Osteocyte (in vitro differentiated cells): ENCODE measurements at places on chromosomes 6 and 20. TPM values are rescaled to one million over a fixed set of nuclear protein-coding genes. Genes with fewer than 3 reads are reported as not detected.

DYNLT2 gene
- 1.4 and 3.0 TPM in 2 replicates for total RNA-seq

LAMA4 gene
- 209 and 220 TPM in 2 replicates for total RNA-seq

HLA-G gene
- total RNA-seq: 0.32 and 0.68 TPM in 2 replicates

ZBTB46 gene
- 20.5 and 20.9 TPM in 2 replicates for total RNA-seq

DNA sequence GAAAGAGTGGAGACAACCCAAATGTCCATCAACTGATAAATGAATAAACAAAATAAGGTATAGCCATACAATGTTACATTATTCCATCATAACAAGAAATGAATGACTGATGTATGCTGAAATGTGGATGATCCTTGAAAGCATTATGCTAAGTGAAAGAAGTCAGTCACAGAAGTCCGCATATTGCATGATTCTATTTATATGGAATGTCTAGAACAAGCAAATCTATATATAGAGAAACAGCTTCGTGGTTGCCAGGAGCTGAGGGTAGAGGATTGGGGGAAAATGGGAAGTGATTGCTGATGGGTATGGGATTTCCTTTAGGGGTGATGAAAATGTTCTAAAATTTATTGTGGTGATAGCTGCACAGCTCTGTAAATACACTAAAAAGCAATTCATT lies 196.8 kb downstream of the ATXN1 start:
- DNase-seq: no peak
- no peaks in the 10 kb centered on the region for H3K27me3 ChIP-seq
- no peaks in the 10 kb centered on the region for H3K4me1 ChIP-seq
- peaks cover 7% of the 10 kb centered on the region for H3K36me3 ChIP-seq
- H3K4me3 ChIP-seq: no peak overlapping the region
- peak overlapping the region; percentile 50 for H3K27ac ChIP-seq

DNA sequence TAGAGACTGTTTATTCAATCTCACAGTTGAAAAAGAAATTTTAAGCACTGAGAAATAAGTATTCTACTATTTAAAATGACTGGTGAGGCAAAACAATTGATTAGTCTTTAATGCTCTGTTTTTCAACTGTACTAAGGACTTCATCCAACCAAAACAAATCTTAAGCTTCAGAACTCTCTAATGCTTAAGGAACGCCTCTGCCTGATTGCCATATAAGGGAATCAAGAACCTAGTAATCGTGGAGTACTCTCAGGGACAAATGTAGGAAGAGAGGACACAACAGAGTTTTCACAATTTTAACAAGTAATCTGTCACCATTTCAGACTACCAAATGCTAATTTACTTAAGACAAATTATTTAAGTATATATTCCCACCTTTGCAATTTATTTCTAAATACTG lies 16.1 kb downstream of the FBXO30 start:
- peaks cover 28% of the 10 kb centered on the region for H3K4me1 ChIP-seq
- peaks cover 18% of the 10 kb centered on the region for H3K36me3 ChIP-seq
- no peak overlapping the region for H3K4me3 ChIP-seq
- H3K27ac ChIP-seq: peak overlapping the region; percentile 79
- no peaks in the 10 kb centered on the region for H3K27me3 ChIP-seq

DNA sequence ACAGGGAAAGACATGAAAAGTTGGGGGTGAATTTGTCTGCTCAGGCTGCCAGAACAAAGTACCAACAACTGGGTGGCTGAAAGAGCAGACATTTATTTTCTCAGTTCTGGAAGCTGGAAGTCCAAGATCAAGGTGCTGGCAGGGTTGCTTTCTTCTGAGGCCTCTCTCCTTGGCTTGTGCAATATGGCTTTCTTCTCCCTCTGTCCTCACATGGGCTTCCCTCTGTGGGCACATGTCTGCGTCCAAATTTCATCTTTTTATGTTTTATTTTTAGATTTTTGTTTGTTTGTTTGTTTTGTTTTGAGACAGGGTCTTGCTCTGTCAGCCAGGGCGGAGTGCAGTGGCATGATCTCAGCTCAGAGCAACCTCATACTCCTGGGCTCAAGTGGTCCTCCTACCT lies 6.2 kb upstream of the SYNJ2 start:
- no peak overlapping the region for H3K27ac ChIP-seq
- H3K36me3 ChIP-seq: no peaks in the 10 kb centered on the region
- no peak overlapping the region for H3K4me3 ChIP-seq
- H3K27me3 ChIP-seq: no peaks in the 10 kb centered on the region

DNA sequence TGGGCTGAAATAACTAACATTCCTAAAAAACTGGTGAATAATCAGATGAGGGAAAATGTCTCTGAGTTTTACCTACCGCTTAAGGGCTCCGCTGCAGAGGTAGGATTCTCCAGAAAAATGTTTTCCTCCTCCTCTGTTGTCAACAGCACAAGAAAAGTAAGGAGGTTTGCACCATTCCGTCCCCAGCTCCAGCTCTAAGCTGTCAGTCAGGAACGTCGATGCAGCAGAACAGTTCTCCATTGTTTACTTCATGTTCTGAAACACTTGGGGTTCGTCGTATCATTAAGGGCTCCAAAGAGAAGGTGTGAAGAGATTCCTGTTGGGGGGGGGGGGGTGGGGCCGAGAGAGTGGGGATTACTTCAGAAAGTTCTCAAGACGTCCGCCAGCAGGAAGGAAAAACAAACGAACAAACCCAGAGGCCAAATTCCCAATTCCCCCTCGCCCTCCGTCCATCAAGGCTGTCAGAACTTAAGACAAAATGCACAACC lies 734 bp downstream of the MMS22L start:
- H3K4me3 ChIP-seq: peak overlapping the region; percentile 97
- peaks cover 2% of the 10 kb centered on the region for H3K27me3 ChIP-seq
- peaks cover 26% of the 10 kb centered on the region for H3K4me1 ChIP-seq
- H3K27ac ChIP-seq: peak overlapping the region; percentile 63

- H3K4me1 ChIP-seq: no peaks in the 10 kb centered on the region
- peaks cover 7% of the 10 kb centered on the region for H3K27me3 ChIP-seq
- no peak overlapping the region for H3K27ac ChIP-seq
- H3K4me3 ChIP-seq: no peak overlapping the region
These were observed 100.3 kb upstream of the MYL9 start for GRCh38 chr20:36441027-36441414.

- H3K27ac ChIP-seq: no peak overlapping the region
- no peak overlapping the region for H3K4me3 ChIP-seq
- H3K4me1 ChIP-seq: peaks cover 45% of the 10 kb centered on the region
These were observed 259.6 kb downstream of the ZFAND3 start for GRCh38 chr6:38079107-38079506.

DNA sequence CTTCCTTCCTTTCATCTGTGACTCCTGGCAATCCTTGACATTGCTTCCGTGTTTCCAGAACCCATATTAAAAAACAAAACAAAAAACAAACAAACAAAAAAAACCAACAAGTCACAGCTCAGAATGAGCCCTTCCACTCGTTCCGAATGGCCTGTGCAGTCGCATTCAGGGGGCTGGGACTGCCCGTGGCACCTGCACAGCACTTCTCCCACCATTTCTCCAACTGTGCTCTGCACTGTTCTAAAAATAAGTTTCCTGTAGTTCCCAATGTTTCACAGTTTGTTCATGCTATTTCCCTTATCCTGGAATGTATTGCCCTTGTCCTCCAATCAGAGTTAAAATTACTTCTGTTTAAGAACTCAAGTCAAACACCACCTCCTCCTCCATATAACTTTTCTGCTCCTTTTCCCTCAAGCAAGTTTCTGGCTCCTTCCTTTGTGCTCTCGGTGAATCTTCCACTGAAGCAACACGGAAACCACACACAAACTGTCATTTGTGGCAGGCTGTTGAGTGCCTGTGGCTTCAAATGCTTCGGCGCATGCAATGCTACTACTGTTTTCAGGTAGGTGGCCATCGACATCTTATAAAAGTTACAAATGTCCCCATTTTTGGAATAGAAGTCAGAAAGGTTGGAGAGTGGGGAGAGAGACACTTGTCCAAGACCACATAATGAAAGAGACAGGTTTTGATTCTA lies 57.7 kb downstream of the PDE10A start:
- no peak for DNase-seq
- no peaks in the 10 kb centered on the region for H3K36me3 ChIP-seq
- no peak overlapping the region for H3K4me3 ChIP-seq
- no peak overlapping the region for H3K27ac ChIP-seq

DNA sequence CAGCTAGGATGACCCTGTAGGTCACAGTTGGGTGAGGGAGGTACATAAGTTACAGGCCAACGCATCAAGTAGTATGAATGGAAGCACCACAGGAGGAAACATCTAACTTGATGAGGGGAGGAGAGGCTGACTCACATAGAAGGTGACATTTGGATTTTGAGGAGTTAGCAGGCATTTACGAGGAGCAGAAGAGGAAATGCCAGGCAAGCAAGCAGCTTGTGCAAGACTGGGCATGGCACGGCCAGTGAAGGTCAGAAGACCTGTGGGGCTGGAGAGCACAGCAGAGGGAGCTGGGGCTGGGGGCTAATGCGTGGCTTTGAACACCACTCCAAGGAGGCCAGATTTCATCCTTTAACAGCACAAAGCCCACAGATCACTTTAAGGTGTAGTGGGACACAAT lies 37.8 kb downstream of the MUC22 start:
- no peaks in the 10 kb centered on the region for H3K36me3 ChIP-seq
- peaks cover 25% of the 10 kb centered on the region for H3K27me3 ChIP-seq
- DNase-seq: no peak
- peaks cover 2% of the 10 kb centered on the region for H3K4me1 ChIP-seq

GRCh38 chr6:165662041-165662748 lies 846 bp downstream of the PDE10A start:
- H3K36me3 ChIP-seq: no peaks in the 10 kb centered on the region
- peak overlapping the region; percentile 77 for H3K4me3 ChIP-seq
- no peak for DNase-seq
- no peak overlapping the region for H3K27ac ChIP-seq

GRCh38 chr20:55446301-55446700 lies 559.0 kb downstream of the CBLN4 start:
- no peaks in the 10 kb centered on the region for H3K4me1 ChIP-seq
- no peak for DNase-seq
- no peaks in the 10 kb centered on the region for H3K27me3 ChIP-seq
- H3K27ac ChIP-seq: no peak overlapping the region
- H3K36me3 ChIP-seq: no peaks in the 10 kb centered on the region

DNA sequence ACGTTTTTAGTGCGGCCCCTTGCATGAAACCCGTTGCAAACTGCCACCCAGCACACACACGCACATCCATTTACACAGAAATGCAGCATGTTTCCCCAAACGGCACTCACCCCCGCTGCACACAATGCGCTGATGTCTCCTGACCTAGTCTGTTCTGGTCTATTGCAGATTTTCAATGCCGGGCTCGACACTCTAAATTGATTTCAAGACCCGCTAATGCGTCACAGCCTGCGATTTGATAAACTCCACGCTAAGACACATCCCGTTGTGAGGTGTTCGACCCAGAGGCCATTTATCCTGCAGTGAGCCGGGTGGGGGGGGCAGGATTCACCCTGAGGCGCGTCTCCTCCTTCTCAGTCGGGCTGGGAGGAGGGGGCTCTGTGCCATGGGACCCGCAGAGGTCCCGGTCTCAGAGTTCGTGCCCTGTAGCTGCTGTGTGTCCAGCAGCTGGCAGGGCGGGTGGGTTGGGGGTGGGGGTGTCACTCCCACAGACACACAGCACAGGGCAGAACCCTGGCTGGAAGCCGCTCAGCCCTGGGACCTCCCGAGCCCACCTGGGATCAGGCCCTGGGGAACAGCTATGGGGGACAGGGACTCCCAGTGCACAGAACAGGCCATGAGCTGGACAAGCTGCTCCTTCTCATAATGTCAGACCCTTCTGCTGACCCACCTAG lies 367.9 kb downstream of the PREX1 start:
- no peaks in the 10 kb centered on the region for H3K4me1 ChIP-seq
- no peaks in the 10 kb centered on the region for H3K36me3 ChIP-seq
- H3K4me3 ChIP-seq: no peak overlapping the region
- H3K27ac ChIP-seq: no peak overlapping the region

DNA sequence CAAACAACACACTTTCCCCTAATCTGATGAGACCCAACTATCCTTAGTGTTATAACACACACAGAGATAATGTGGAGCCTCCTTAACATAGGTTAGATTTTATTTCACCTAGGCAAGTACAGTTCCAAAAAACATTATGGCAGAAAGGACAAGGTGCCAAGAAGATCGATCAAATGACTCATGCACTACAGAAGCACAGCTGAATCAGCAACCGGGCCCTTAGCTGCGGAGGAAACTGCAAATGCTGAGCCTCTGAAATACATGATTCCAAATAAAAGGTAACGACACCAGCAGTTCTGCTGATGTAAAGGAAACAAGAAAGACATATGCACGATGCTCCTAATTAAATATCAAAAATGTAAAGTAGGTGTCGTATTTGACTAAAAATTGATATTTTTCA lies 19.9 kb upstream of the MUC21 start:
- H3K27me3 ChIP-seq: peaks cover 42% of the 10 kb centered on the region
- no peak overlapping the region for H3K27ac ChIP-seq
- DNase-seq: no peak
- no peaks in the 10 kb centered on the region for H3K36me3 ChIP-seq

GRCh38 chr6:144395014-144395413 lies 109.9 kb downstream of the UTRN start:
- H3K4me3 ChIP-seq: no peak overlapping the region
- H3K27me3 ChIP-seq: no peaks in the 10 kb centered on the region
- H3K4me1 ChIP-seq: peaks cover 36% of the 10 kb centered on the region
- peak overlapping the region; percentile 38 for H3K27ac ChIP-seq
- peaks cover 13% of the 10 kb centered on the region for H3K36me3 ChIP-seq
- no peak for DNase-seq

GRCh38 chr6:157673596-157673995 lies 149.4 kb upstream of the SNX9 start:
- peaks cover 4% of the 10 kb centered on the region for H3K36me3 ChIP-seq
- H3K27me3 ChIP-seq: no peaks in the 10 kb centered on the region
- no peak overlapping the region for H3K27ac ChIP-seq
- no peak for DNase-seq

DNA sequence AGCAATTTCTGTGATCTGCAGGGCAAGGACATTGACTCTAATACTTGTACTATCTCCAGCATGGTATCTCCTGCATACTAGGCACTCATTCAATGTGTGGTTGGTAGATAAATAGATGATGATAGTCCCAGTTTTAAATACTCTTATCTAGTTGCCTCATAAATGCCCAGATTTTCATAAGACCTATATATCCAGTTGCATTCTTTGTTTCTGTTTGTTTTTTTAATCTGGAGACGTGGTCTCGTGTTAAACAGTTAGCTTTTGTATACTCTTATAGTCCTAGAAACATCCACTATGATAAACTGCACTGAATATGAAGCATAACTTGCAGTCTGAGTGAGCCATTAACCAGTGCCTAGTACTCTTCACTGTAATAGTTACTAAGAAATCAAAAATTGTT lies 35.5 kb upstream of the SUMO4 start:
- peaks cover 4% of the 10 kb centered on the region for H3K36me3 ChIP-seq
- no peak for DNase-seq
- H3K4me3 ChIP-seq: no peak overlapping the region

- H3K27me3 ChIP-seq: no peaks in the 10 kb centered on the region
- H3K4me3 ChIP-seq: no peak overlapping the region
- H3K36me3 ChIP-seq: peaks cover 2% of the 10 kb centered on the region
- DNase-seq: no peak
These were observed 205.4 kb downstream of the ZFAND3 start for GRCh38 chr6:38024908-38025307.
